Vagina (tissue), 2 donors: ENCODE measurements at places on chromosomes 16 and 17. TPM values are rescaled to one million over a fixed set of nuclear protein-coding genes. Genes with fewer than 3 reads are reported as not detected.

PRSS8 gene
- total RNA-seq = 26.0 TPM

GRN gene
- 268 TPM for total RNA-seq

ADAP2 gene
- 14.0 TPM for total RNA-seq

NEUROD2 gene
- not detected for total RNA-seq

PTX4 gene
- not detected for total RNA-seq

ALOX15 gene
- not detected for total RNA-seq
